Stimulated activated CD4-positive, alpha-beta T cell treated with anti-CD3 and anti-CD28 coated beads, TNF-alpha, amount 100 ng/mL, for 1 hour (primary cell): ENCODE measurements at places on chromosomes 5 and 9.

DNA sequence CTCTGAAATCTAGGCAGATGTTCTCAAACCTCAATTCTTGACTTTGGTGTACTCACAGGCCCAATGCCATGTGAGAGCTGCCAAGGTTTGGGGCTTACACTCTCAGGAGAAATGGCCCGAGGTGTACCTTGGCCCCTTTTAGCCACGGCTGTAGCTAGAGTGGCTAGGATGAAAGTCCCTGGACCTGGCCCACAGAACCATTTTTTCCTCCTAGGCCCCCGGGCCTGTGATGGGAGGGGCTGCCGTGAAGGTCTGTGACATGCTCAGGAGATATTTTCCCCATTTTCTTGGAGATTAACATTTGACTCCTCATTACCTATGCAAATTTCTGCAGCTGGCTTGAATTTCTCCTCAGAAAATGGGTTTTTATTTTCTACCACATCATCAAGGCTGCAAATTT lies 1296.5 kb downstream of the MAT2B start:
- no peak for DNase-seq

DNA sequence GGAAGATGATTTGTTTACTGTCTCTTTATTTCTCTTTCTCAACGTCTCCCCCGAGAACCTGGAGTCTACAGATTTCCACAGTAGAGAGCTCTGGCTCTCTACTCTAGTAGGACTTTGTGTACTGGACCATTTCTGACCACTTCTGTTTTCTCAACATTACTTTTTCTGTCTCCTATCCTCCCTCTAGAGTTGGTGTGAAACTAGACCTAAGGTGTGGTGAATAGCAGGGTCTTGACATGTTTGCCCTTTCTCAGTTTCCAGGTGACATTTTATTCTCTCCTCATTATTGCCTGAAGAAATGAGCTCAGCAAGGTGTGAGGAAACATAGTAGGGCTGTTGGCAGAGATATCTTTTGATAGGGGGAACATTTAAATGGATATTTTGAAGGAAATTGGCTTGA lies 62.1 kb upstream of the IL6ST start:
- no peak for DNase-seq

GRCh38 chr5:22985446-22985845 lies 132.3 kb upstream of the CDH12 start:
- DNase-seq, result no peak

DNA sequence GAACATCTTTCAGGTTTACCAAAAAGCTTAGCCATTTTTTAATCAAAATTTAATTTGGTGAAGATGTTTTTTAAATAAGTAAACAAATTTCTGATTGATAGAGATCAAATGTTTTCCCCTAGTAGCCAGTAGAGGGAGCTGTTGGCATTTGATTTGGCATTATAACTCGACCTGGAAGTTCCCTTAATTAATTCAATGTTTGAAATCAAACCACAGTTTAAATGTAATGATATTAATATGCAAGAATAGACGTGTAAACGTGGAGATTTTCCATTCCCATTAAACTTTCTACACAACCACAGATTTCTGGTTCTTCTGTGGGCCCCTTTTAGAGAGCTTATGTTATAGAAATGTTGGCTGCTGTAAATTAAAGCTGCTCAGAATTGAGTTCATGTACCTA lies 148.1 kb upstream of the MPDZ start:
- DNase-seq, result no peak

DNA sequence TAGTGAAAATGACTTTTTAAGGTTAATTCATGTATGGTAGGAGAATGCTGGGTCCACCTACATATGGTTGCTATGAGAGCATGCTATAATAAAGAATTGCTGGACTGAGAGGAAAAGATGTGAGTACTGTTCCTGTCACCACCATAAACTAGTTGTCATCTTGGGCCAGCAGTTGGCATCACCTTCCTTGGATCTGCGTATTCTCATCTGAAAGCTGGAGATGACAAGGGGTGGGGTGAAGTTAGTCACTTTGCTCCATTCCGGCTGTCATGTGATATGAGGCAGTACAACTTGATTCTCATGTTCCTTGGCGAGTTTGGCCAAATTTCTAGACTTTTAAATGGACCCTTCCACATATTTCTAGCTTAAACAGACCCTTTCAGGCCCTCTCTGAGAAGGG lies 33.3 kb downstream of the PIP5K1B start:
- DNase-seq, result no peak
